Activated CD8-positive, alpha-beta memory T cell treated with anti-CD3 and anti-CD28 coated beads for 1 hour (primary cell): ENCODE measurements at places on chromosomes 1 and 21.

DNA sequence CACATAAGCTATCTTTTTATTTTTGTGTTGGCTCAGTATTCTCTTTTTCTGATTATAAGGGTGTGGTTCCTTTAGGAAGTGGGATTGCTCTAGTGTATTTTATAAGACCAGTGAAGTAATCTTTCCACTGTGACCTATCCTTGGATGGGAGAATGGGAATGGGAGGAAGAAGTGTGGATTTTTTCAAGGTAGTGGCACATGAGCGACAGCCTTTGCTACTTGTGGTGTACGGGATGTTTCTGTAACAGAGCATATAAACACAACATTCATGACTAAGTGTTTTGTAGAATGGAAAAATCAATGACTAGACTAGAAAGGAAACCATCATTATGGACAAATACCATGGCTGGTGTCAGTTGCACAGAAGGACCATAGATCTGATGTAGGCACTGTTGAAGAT lies 209.6 kb downstream of the GIPC2 start:
- DNase-seq: no peak

GRCh38 chr1:150724336-150724735 lies 3.6 kb upstream of the HORMAD1 start:
- no peak for DNase-seq

GRCh38 chr21:42171091-42172053 lies 47.6 kb upstream of the ABCG1 start:
- no peak for DNase-seq

DNA sequence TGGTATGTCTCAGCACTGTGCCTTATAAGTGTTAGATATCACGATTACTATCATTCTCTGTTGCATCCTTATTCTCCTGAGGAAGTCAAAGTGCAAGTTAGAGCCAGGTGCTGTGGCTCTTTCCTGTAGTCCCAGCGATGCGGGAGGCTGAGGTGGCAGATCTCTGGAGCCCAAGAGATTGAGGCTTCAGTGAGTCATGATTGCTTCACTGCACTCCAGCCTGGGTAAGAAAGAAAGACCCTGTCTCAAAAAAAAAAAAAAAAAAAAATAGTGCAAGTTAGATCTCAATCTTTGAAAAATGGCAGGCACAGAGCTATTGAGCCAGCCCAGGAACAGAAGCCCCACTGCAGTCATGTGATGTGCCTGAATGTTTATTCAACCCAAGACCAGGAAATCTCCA lies 147.8 kb upstream of the POGK start:
- no peak for DNase-seq

- DNase-seq: no peak
Measured at GRCh38 chr1:226310637-226311195, 1.8 kb upstream of the LIN9 start.

DNA sequence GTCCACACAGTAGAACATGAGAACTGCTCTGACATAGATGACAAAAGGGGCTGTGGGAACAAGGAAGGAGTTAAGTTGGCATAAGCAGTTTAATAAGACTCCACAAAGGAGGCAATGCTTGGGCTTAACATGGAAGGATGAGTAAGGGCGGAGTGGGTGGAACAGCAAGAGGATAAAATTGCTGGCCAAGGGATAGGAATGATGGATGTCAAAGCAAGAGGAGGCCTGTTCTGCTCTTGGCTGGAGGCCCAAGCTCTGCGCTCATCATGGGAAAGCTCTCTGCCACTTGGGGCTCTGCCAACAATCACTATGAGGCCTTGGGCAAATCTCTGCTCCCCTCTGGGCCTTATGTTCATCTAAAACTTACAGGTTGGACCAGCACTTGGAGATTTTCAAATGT lies 98.3 kb upstream of the CAMK1G start:
- DNase-seq: no peak

- no peak for DNase-seq
Measured at GRCh38 chr21:42534421-42535378, 21.0 kb downstream of the SLC37A1 start.

DNA sequence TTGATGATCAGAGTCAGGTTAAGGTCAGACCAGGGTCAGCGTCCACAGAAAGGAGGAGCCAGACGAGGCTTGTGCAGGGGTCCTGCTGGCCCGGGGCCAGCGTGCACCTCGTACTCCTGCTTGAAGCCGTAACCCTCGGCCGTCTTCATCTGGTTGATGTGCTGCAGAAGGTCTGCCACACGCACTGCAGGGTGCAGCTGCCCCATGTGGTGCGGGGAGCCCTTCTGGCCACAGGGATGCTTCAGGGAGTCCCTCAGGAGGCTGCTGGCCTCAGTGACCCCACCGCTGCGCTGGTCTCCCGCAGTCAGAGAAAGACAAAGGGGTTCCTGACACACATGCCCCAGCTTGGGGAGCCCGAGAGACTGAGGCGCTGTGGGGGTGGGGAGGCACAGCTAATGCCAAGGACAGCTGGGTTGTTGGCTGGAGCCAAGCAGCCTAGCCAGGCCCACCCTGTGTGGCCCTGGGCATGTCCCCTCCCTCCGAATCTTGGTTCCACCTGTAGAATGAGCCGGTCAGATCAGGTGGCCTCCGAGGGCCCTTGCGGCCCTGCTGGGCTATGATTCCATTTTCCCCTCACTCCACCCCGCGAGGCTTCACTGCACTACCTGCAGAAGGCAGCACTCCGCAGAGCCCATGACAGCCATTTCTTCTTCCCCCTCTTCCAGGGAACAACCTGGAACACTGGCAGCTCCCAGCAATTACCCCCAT lies 251.9 kb downstream of the PTPRU start:
- DNase-seq: no peak

- no peak for DNase-seq
Measured at GRCh38 chr1:2214541-2215241, 13.4 kb upstream of the SKI start.

- no peak for DNase-seq
Measured at GRCh38 chr1:23184212-23184934, 15.7 kb upstream of the LUZP1 start.

DNA sequence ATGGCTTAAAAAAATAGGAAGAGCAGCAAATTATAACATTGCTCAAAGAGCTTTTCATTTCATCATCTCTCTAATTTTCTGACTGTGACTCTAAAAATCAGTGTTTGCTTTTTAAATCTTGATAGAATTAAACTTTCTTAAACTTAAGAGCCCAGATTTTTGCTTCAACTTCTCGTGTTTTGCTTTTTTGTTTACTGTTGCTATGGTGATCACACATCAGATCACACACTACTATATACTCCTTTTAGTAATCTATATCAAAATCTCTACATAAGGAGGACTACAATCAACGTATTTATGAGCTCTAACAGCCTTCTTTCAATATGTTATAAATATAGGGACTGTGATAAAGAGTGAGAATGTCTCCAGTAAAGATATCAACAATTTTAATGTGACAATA lies 537.3 kb downstream of the KCNT2 start:
- no peak for DNase-seq

DNA sequence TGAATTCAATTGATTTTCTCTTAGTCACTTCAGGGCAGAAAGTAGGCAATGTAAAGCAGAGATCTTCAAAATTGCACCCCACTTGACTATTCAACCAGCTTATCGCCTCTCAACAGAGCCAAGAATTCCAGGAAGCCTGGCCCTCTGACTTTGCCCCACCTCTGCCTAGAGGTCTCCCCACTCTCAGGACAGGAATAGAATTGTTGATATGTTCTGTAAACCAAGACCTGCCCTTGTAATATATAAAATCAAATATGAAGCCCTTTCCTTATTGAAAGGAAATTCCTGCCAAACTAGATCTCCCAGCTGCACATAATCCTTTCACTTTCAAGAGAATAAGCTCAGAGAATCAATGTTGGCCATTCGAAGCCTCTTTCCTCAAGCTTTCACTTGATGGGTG lies 116.1 kb upstream of the DPT start:
- no peak for DNase-seq

DNA sequence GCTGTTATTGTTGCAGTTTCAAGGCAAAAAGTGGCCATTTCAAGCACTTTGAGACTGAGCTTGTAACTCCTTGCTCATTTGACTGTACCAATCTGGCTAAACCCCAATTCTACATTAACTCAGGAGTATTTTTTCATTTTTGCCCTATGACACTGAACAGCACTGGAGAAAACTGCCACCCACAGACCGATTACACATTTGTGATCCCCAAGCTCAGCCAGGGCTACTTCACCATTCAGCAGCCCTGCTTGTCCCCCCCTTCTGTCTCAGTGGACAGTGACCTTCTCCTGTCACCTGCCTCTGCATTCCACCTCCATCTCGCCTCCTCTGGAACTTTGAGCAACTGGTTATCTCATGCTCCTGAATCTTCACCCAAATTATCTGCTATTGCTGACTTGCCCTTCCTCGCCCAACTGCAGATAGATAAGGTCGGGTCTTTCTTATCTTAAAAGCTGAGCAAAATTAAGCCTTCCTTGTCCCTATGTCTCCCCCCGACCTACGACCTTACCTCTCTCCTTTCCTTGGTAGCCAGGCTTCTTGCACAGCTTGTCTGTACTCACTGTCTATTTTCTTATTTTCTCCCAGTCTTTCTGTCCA lies 25.3 kb downstream of the SPATA46 start:
- DNase-seq: no peak

- no peak for DNase-seq
Measured at GRCh38 chr1:241658081-241658793, 6.2 kb downstream of the WDR64 start.
